ENCODE measurements at places on chromosomes 4 and X. TPM values are rescaled to one million over a fixed set of nuclear protein-coding genes. Genes with fewer than 3 reads are reported as not detected.

- H3K27ac ChIP-seq, result no peak overlapping the region
- DNase-seq, result no peak
- H3K4me3 ChIP-seq, result peak overlapping the region; percentile 60
- peaks cover 1% of the 10 kb centered on the region for H3K36me3 ChIP-seq
These were observed 631 bp downstream of the EVC start for GRCh38 chr4:5711479-5712184.

GRCh38 chrX:22748093-22748999 is 251.4 kb upstream of the DDX53 start:
- peak; percentile 52 for DNase-seq
- H3K27me3 ChIP-seq, result peaks cover 3% of the 10 kb centered on the region
- H3K36me3 ChIP-seq, result no peaks in the 10 kb centered on the region
- H3K4me1 ChIP-seq, result no peaks in the 10 kb centered on the region

DNA sequence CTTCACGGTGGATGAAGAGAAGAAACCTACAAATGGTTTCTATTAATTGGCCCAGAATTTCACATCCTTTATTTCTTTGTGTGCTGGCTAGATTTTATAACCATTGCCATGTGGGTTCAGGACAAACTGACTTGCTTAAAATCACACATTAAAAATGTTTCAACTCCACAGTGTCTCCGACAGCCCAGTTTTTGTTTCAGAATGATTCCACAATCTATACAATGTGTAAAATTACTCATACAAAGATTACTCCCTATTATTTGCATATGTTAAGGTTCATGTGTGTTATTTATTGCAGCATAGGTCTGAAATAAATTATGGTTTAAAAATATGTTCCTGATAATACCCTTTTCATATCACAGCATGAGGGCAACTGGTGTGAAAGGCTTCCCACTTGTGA is 20.6 kb downstream of the DCHS2 start:
- no peaks in the 10 kb centered on the region for H3K4me1 ChIP-seq
- no peak overlapping the region for H3K27ac ChIP-seq

DNA sequence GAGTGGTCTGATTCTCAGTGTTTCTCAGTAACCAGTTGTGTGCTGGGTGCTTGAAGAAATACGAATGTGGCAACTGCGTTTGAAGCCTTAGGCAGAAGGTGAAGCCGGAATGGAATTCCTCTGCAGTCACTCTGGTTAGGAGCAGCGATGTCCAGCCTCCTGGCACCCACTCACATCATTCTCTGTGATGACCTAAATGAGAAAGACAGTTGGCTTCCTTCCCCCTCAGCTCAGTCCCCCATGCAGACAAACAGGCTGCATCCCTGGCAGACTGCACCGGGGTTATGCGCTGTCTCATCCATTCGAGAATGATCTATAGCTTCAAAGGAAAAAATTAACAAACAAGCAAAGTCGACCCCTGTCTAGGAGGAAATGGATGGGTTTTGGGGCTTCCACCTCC is 170.1 kb upstream of the SCML1 start:
- H3K27ac ChIP-seq, result no peak overlapping the region
- no peaks in the 10 kb centered on the region for H3K36me3 ChIP-seq
- H3K4me1 ChIP-seq, result peaks cover 22% of the 10 kb centered on the region
- no peaks in the 10 kb centered on the region for H3K27me3 ChIP-seq

DNA sequence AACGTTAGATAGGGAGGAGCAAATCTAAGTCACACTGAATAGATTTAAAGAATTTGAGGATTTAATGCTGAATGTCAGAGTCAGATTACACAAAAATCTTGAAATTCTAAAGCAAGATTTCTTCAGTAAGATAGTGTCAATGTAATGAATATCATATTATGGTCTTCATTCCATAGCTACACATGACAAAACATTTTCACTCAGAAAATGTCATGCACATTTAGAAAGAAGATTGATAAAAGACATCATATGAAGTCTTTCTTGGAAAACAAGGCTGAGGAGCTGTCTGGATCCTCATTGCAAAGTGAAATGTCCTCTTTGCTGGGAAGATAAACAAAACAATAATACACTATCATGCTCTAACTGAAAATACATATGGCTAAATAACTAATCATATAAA is 1006.9 kb downstream of the PCDH7 start:
- no peak overlapping the region for H3K27ac ChIP-seq
- no peak for DNase-seq
- H3K4me1 ChIP-seq, result no peaks in the 10 kb centered on the region
- H3K27me3 ChIP-seq, result no peaks in the 10 kb centered on the region

GRCh38 chr4:90990284-90990683 is 863.1 kb downstream of the CCSER1 start:
- no peaks in the 10 kb centered on the region for H3K4me1 ChIP-seq
- no peaks in the 10 kb centered on the region for H3K36me3 ChIP-seq
- H3K27ac ChIP-seq, result no peak overlapping the region
- no peak overlapping the region for H3K4me3 ChIP-seq

- no peaks in the 10 kb centered on the region for H3K4me1 ChIP-seq
- no peaks in the 10 kb centered on the region for H3K36me3 ChIP-seq
- no peak overlapping the region for H3K4me3 ChIP-seq
- no peaks in the 10 kb centered on the region for H3K27me3 ChIP-seq
- no peak overlapping the region for H3K27ac ChIP-seq
- no peak for DNase-seq
These were observed 239.9 kb upstream of the TEX13A start for GRCh38 chrX:105460376-105460775.

GRCh38 chr4:122622400-122622799 is 1.5 kb upstream of the IL21 start:
- peak overlapping the region; percentile 6 for H3K4me3 ChIP-seq
- DNase-seq, result no peak
- peaks cover 49% of the 10 kb centered on the region for H3K4me1 ChIP-seq
- H3K27me3 ChIP-seq, result no peaks in the 10 kb centered on the region
- peaks cover 46% of the 10 kb centered on the region for H3K36me3 ChIP-seq
- H3K27ac ChIP-seq, result peak overlapping the region; percentile 17

DNA sequence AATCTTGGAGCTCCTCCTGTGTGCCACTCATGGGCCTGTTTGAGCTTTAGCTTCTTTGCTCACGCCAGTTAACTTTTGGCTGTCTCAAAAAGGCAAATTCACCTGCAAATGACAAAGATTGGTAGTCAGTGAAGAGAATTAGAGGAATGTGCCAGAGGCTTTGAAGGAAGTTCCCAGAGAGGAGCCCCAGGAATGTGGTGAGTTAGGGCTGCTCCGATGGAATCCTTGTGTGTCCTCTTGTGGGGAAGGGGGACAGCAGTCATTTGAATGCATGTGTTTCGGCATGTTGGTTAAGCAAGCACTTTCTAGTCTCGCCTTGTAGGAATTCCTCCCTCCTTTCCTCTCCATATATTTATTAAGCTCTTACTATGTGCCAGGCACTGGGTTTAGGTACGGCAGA is 62.9 kb downstream of the ELF4 start:
- H3K36me3 ChIP-seq, result peaks cover 13% of the 10 kb centered on the region
- no peaks in the 10 kb centered on the region for H3K27me3 ChIP-seq
- H3K27ac ChIP-seq, result no peak overlapping the region

The YY2 gene
- 1.3 TPM for total RNA-seq

The GAB3 gene
- total RNA-seq, result 2.9 TPM

The ABLIM2 gene
- 0.64 TPM for total RNA-seq

The F11 gene
- not detected for total RNA-seq

Measured in activated CD4-positive, alpha-beta T cell treated with anti-CD3 and anti-CD28 coated beads for 36 hours (primary cell).